ENCODE measurements at places on chromosomes 12 and 14.
A peak's percentile ranks its signal among the peaks of the same experiment; 100 is the strongest.

- DNase-seq, result peak; percentile 94
Measured at GRCh38 chr14:60734465-60735242, at the start of gene MNAT1. TSS of gene MNAT1 (plus strand) at chr14:60734761. CDS start at chr14:60734863, 102 bp downstream.

GRCh38 chr12:64411427-64411826, 7.2 kb downstream of the XPOT start:
- DNase-seq, result no peak

- DNase-seq, result no peak
Measured at GRCh38 chr14:96803958-96804357, 6.8 kb downstream of the VRK1 start.

GRCh38 chr14:39873791-39874190, 441.6 kb upstream of the FBXO33 start:
- DNase-seq, result no peak

GRCh38 chr12:107486140-107486892, 199.3 kb upstream of the PWP1 start:
- no peak for DNase-seq

DNA sequence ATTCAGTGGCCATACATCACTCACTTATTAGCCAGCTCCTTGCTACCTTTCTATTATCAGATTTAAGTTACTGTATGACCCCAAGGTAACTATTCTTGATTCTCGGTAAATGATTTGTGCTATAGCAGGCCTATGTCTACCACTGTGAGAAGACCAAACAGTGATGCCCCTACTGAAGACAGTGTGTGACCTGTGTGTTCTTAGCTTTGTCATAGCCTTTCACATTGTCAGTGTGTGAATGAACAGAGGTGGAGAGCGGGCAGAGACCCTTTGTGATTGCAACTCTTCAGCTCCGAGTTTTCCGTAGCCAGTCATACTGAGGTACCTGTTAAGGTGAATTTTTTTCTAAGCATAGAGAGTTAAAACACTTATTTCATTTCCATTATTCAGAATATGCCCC, 294.0 kb downstream of the LRFN5 start:
- DNase-seq, result no peak

- DNase-seq, result no peak
Measured at GRCh38 chr12:102740141-102740955, 176.7 kb downstream of the PAH start.

GRCh38 chr14:69704319-69704718, 62.6 kb upstream of the SRSF5 start:
- DNase-seq, result no peak

DNA sequence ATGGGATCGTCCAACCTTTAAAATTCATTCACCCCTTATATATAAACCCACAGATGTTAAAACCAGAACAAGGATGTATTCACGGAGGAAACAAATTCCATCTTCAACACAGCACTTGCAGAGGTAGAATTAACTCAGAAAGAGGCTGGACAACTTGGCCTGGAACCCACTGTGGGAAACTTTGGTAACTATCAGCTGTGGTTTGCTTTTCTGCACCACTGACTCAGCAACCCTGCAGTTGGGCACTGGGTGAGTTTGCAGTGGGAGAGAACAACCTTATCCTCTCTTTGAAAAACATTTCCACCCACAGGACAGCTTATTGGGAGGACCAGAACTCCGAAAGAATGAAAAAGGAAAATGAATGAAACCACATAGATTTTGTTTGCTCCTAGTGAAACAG, 66.3 kb downstream of the ZNF664 start:
- DNase-seq, result no peak

DNA sequence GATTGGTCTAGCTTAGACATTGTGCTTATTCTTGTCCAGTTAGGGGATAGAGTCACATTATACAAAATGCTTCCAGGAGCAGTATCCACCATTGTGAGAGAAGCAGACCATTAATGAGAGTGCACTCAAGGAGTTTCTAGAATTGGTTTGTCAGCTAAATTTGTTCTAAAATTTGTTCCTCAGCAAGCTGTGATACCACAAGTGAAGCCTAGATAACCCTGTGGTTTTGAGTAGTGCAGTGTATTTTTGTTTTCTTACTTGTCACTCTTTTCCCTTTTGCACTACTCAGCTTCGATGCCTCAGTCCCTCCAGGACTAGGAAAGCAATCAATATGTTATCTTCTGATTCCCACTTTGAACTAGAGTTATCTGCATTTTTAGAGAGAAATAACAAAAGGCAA, 42.5 kb upstream of the AKAP6 start:
- DNase-seq, result no peak

- DNase-seq, result no peak
Measured at GRCh38 chr14:63632932-63633514, 8.6 kb downstream of the WDR89 start.

- DNase-seq, result no peak
Measured at GRCh38 chr14:65748796-65749195, 336.3 kb downstream of the FUT8 start.

- no peak for DNase-seq
Measured at GRCh38 chr14:52286661-52287649, 19.5 kb downstream of the PTGDR start.

- no peak for DNase-seq
Measured at GRCh38 chr14:31752867-31753661, 191.9 kb downstream of the NUBPL start.

- DNase-seq, result peak; percentile 75
Measured at GRCh38 chr12:12714276-12715021, 2.7 kb upstream of the CDKN1B start.

GRCh38 chr14:54120260-54120659, 163.6 kb upstream of the BMP4 start:
- no peak for DNase-seq

DNA sequence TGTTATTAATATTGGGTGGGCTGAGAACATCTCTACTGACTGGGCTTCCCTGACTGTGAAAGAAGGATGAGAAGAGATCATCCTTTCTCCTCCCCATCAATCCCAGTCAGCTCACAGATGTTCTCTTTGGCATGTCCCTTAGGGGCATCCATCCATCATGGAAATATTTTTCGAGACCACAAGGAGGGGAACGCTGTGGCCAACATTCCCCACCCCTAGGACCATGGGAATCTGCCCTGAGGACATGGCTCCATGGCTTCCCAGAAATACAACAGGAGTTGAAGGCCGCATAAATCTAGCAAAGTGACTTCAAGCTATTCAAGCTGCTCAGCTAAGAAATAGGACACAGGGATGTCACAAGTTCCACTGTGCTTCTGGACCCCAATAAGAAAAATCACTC, 456.8 kb downstream of the MED13L start:
- DNase-seq, result no peak

GRCh38 chr14:92949496-92950192, 26.7 kb downstream of the CHGA start:
- no peak for DNase-seq

DNA sequence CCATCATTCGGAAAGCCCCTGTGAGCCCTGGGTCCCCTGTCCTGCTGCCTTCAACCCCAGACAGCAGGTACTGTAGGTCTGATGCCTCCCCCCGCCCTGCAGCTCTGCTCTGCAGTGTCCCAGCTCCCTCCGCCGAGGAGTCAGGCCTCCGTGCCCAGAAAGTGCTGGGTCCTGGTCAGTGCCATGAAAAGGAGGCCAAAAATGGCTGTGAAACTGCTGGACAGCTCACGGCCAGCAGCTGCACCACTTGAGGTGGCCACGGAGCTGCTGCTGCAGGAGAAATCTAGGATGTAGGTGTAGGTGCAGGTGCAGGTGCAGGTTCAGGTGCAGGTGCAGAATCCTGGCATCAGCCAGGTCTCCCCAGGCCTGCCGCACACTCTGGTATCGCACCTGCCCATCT, 196.1 kb downstream of the SLC15A4 start:
- DNase-seq, result no peak

GRCh38 chr14:33505266-33505962, 445.5 kb downstream of the EGLN3 start:
- DNase-seq, result no peak

DNA sequence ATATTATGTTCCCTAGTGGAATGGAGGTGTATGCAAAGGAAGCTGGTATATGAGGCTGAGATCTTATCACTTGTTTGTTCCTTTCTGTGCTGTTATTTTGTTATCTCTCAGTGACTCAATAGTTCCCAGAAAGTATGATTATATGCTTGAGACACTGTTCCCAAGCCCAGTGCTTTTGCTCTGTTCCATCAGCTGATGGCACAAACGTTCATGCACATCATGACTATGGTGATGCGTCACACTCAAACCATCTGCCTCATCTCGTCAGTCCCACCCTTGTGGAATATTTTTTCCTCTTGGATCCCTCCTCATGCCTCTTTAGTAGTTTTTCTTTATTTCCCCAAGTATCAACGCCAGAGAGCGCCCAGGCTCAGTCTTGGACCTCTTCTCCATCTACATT, 786.9 kb downstream of the AACS start:
- no peak for DNase-seq

GRCh38 chr12:74539261-74539660, 1.6 kb downstream of the ATXN7L3B start:
- no peak for DNase-seq

- DNase-seq, result peak; percentile 56
Measured at GRCh38 chr14:86790408-86791364, 1202.3 kb downstream of the GALC start.

DNA sequence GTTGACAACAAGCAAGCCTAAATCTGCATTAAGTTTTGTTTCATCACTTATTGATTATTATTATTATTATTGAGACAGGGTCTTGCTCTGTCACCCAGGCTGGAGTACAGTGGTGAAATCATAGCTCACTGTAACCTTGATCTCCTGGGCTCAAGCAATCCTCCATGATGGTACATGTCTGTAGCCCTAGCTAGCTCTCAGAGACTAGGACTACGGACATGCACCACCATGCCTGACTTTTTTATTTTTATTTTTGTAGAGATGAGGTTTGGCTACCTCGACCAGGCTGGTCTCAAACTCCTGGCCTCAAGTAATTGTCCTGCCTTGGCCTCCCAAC, 35.7 kb upstream of the STK38L start:
- no peak for DNase-seq

DNA sequence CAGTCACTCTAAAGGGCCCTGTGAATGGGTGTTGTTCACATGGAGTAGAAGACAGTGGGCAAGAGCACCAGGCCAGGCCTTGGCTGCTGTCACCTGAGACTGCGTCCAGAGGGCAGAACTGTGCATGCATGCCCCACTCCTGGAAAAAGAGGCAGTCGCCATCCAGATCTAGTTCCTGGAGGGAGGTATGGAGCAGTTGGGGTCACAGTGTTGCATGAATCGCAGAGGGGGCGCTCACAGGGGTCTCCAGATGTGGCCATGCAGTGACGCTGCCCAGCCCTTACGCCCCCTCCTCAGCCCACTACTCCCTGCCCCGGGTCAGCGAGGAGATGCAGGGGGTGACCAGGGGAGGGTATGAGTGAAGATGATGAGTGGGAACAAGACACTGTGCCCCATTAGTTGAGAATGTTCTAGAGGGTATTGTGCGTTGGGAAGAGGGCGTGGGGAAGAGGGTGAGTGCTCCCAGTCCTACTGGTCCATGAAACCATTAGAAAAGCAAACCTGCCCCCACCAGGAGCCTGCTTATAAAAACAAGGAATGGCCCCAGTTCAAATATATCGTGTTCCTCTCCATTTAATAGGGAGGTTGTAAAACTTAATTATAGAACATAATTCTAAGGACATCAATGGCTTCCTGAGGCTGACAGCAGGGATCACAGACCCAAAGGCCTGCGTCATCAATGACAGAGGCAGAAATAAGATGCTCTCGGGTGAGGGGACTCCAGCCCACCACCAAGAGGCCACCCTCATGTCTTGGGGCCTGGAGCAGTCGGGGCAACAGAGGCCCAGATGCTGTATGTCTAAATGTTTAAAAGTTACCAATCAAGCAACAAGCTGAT, 32.2 kb upstream of the BCL7A start:
- no peak for DNase-seq

DNA sequence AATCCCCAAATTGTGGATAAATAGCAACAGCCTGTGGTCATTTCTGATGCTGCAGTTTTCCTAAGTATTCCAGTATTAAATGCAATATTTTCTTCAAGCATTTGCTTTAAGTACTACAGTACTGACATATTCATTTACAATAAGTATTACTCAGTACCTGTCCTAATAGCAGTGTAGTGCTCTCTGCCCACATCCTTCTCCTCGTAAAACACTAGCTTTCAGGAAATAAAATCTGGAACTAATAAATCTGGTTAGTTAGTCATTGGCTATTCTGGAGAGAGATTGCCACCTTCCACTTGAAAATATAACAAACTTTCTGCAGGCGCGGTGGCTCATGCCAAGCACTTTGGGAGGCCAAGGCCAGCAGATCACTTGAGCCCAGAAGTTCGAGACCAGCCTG, 441.5 kb downstream of the PRKD1 start:
- no peak for DNase-seq

DNA sequence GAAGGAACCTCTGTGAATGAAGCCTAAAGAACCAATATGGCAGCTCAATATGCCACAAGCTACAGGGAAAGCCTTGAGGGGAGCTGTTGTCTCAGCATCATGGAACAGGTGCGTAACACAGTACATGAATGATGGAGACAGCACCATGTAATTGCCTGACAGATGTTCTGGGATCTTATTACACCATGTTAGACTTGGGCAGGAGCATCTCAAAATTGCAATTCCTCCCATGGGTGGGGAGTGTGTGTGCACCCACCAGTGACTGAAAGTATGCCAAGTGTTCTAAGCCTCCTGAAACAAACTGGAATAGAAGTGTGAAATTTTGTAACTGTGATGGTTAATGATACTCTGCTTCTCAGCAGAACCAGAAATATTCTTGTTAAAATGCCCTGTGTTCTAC, 151.0 kb upstream of the SRRM4 start:
- no peak for DNase-seq

GRCh38 chr12:100877776-100878175, 83.2 kb downstream of the ANO4 start:
- DNase-seq, result no peak

DNA sequence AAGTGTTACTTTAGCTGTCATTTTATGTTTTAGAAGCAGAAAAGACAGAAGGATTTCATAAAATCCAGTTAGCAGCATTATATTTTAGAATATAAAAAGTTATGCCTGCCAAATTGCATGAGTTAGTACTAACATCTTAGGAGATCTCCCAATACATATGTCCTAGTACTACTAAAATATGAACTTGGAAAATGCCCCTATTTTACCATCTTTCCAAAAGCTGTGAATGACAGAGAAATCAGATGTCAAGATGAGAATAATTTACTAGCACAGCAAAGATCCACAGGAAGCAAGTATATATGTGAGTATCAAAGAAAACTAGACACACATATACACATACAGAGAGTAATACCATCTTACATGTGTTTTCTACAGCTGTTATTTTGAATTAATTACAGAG, 196.9 kb downstream of the CPNE8 start:
- DNase-seq, result no peak

DNA sequence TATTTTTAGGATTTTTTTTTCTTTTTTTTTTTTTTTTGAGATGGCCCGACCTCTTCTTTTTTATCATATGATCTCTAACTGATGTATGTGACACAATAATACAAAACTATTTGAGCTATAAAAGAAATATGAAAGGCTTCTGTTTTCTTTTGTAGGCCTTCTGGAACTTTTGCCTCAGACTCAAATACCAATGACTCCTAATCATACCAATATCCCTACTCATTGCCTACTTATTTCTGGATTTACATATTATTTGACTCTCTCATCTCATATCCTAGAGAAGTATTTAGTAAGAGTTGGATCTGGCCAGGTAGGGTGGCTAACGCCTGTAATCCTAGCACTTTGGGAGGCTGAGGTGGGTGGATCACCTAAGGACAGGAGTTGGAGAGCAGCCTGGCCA, 12.7 kb upstream of the WDR89 start:
- DNase-seq, result no peak

All from endodermal cell (in vitro differentiated cells).